NCI-H2227 treated with DMSO at 0.1 percent for 48 hours (cell line): ENCODE measurements at places on chromosomes 5 and 9.

DNA sequence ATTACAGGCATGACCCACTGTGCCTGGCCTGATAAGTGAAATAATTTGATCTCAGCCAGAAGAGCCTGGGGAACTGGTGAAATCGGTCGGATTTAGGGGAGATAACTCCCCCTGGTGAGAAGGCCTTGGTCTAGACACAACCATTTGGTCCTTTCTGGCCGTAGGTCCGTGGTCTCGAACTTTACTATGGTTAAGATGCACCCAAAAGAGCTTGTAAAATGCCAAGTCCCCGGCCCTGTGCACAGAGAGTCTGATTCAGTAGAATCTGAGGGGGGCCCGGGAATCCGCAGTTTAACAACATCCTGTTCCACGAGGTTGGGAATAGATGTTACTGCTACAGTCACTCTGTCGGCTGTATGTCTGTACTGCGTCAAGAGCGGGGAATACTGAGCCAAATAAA lies 140.7 kb downstream of the C9orf50 start:
- no peak for DNase-seq

DNA sequence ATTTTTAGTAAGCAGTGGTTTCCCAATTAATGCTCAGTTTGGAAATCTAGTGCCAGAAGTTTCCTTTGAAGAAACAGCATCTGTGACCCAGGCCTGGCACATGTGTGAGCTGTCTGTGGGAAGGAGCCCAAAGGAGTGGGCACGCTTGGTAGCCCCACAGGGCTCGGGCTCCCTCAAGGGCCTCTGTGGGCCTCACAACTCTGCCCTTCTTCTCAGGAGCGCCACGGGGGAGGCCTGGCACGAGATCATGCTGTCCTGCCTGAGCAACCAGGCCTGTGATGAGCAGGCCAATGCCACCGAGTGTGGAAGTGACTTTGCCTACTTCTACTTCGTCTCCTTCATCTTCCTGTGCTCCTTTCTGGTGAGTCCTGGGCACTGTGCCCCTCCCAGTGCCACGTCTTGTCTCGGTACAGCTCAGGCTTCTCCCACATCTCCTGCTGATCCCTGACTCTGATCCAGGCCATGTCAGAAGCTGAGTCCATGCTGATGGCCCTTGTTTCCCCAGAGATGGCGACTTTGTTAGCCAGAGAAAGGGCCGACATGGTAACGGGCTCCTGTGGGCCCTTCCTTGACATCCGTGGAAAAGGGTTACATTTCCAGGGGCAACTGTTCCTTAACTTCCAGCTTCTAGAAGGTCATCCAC lies 200.4 kb downstream of the CACNA1B start:
- DNase-seq = no peak

DNA sequence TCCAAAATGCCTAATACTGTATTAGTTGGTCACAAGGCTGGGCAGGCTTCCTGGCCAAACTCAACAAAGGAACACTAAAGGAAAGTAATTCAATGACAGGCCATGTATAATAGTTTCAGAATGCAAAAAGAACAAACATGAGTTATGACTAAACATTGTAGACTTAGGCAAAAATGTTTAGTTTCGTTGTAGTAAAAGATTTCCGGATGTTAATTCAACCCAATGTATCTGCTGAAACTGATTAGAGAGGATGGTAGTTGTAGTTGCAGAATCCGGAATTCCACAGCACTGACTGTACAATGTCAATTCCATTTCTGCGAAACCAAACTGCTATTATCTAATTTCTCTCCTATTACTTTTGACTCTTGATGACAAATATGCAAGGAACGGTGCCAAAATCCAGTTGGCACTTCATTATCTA lies 117.9 kb upstream of the FST start:
- DNase-seq = no peak

DNA sequence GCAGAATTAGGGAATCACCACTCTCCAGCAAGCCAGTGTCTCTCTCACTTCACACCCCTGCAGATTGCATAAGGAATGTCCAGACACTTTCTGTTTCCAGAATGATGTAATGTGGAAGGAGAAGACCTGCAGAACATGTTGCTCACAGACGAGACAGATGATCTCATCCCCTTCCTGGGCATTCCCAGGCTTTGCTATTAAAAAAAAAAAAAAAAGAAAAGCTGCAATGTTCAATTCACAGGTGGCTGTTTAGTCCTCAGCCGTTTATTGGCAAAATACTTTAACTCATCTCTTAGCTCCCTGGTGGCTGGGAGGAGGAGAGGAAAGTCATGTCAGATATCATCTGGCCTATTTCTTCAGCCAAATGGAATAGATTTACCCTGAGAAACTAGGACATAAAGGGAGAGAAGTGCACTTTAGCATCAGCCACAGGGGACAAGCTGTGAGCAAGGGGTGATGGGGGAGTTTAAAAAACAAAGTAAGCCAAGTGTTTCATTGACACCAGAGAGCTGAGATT lies 95.9 kb upstream of the TNC start:
- no peak for DNase-seq

DNA sequence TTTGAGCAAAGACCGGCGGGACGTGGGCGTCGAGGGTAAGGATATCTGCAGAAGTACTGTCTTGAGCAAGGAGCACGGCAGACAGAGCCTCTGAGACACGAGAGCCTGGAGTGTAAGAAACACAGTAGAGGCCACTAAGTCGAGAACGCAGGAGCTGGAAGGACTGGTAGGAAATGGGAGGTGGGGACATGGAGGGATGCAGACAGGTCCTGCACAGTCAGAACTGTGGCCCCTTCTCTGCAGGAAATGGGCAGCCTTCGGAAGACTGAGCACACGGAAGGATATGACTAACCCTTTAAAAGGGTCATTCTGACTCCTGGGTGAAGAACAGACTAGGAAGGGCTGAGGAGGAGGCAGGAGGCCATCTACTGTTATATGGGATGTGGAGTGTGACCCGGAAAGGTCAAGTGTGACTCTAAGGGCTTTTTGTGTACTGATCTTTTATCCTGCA lies 1.4 kb upstream of the CAMSAP1 start:
- DNase-seq = no peak

GRCh38 chr9:98888801-98889421 lies 54.8 kb upstream of the COL15A1 start:
- no peak for DNase-seq

GRCh38 chr5:134129411-134130238 lies 15.1 kb downstream of the TCF7 start:
- DNase-seq = no peak

DNA sequence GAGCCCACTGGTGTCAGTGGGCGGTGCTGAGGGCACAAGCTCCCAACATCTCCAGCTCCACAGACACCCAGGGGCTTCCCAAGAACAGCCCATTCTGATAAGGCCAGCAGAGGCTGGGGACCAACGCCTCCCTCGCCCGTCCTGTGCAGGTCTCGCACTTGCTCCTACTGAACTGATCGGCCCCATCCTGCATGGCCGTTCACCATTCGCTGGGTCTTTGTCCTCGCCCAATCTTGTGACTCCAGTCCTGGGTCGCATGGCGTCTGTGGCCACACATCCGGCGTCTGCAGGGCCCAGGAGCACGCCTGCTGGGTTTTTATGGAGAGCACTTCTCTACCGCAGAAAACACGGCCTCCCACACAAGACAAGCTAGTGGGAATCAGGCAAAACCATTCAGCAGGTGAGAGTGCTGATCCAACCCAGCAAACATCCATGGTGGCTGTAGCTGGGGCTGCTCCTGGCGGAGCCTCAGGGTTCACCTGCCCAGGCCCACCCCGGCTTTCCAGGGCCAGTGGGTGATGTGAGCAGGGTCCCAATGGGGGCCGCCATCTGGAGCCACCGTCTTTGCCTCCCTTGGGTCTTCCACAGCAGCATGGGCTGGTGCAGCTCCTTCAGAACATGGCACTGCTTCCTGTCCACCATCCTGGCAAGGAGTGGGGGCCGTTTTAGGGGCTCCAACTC lies 7.4 kb downstream of the LRRC14B start:
- no peak for DNase-seq

- DNase-seq = no peak
Observed at GRCh38 chr5:9559965-9560364, 14.1 kb upstream of the SEMA5A start.

DNA sequence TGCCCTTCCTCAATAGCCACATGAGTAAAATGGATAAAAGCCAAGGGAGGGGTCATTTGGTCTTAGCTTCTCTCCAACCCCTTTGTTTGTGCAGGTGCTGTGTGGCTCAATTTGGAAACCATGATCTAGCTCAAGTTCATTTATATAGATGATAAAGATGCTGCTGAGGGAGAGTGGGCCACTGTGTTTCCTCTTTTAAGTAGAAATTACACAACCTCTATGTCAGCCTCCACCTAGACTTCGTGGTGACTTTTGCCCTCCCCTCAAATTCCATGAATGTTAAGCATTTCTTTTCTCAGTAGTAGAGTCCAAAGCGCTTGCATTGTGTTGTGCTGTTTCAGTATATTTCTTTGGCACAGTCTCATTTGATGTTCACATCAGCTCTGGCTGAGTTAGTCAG lies 241.4 kb downstream of the ARHGAP26 start:
- no peak for DNase-seq

- DNase-seq = peak; percentile 70
Observed at GRCh38 chr9:116959809-116960208, 272.7 kb downstream of the TRIM32 start.

GRCh38 chr5:163993126-163993525 lies 487.7 kb downstream of the MAT2B start:
- DNase-seq = no peak
